ENCODE measurements at places on chromosomes 12 and 14. TPM values are rescaled to one million over a fixed set of nuclear protein-coding genes. Genes with fewer than 3 reads are reported as not detected.

DNA sequence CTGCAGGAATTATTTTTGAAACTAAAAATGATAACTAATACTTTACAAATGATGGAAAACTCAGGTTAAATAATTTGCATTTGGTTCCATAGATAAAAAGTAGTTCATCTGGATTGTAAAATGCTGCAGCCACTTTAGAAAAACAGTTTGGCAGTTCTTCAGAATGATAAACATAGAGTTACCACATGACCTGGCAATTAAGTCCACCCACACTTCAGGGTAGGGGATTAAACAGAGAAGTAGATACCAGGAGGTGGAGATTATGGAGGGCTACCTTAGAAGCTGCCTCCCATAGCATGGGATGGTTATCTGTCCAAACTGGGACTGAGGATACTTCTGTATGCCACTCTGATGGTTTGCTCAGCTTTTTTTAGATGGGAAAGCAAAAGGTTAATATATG lies 22.2 kb downstream of the ARF6 start:
- no peak overlapping the region for H3K4me3 ChIP-seq
- peaks cover 15% of the 10 kb centered on the region for H3K4me1 ChIP-seq
- H3K27ac ChIP-seq, result no peak overlapping the region
- no peaks in the 10 kb centered on the region for H3K27me3 ChIP-seq

- H3K4me1 ChIP-seq, result peaks cover 46% of the 10 kb centered on the region
- H3K4me3 ChIP-seq, result no peak overlapping the region
- DNase-seq, result peak; percentile 77
- H3K27ac ChIP-seq, result no peak overlapping the region
Measured at GRCh38 chr12:6336079-6336888, 5.6 kb downstream of the TNFRSF1A start.

GRCh38 chr12:85393606-85394005 lies 113.6 kb downstream of the ALX1 start:
- no peak for DNase-seq
- H3K36me3 ChIP-seq, result no peaks in the 10 kb centered on the region
- no peak overlapping the region for H3K27ac ChIP-seq
- no peak overlapping the region for H3K4me3 ChIP-seq
- no peaks in the 10 kb centered on the region for H3K27me3 ChIP-seq

- peaks cover 15% of the 10 kb centered on the region for H3K36me3 ChIP-seq
- peaks cover 18% of the 10 kb centered on the region for H3K4me1 ChIP-seq
- H3K27me3 ChIP-seq, result no peaks in the 10 kb centered on the region
- no peak for DNase-seq
- H3K4me3 ChIP-seq, result no peak overlapping the region
Measured at GRCh38 chr12:51171884-51172514, 936 bp downstream of the TFCP2 start.

GRCh38 chr12:76810671-76811419 lies 46.9 kb downstream of the ZDHHC17 start:
- H3K36me3 ChIP-seq, result no peaks in the 10 kb centered on the region
- H3K4me3 ChIP-seq, result no peak overlapping the region
- no peaks in the 10 kb centered on the region for H3K27me3 ChIP-seq
- no peak for DNase-seq

DNA sequence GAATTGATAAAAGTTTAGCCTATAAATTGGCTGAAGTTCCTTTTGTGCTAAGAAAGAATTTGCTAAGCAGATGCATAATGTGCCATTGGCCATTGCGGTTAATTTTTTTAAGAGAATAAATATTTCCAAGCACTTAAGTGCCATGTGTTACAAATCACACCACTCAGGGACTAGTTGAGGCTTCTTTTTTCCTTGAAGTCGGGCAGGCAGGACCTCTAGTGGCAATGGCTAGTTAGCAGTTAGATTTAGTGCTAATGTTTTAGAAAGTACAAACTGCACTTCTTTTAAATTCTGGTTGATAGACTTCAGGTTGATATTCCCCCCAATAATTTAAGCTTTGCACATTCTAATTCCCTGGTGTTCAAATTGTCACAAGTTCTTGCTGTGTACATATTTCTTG lies 294.3 kb downstream of the APAF1 start:
- no peak overlapping the region for H3K4me3 ChIP-seq
- no peaks in the 10 kb centered on the region for H3K4me1 ChIP-seq
- DNase-seq, result no peak
- no peak overlapping the region for H3K27ac ChIP-seq

- peaks cover 50% of the 10 kb centered on the region for H3K27me3 ChIP-seq
- H3K4me1 ChIP-seq, result peaks cover 3% of the 10 kb centered on the region
- H3K4me3 ChIP-seq, result no peak overlapping the region
- H3K36me3 ChIP-seq, result no peaks in the 10 kb centered on the region
- H3K27ac ChIP-seq, result no peak overlapping the region
- DNase-seq, result peak; percentile 2
Measured at GRCh38 chr14:105519946-105520698, 6.3 kb upstream of the TMEM121 start.

DNA sequence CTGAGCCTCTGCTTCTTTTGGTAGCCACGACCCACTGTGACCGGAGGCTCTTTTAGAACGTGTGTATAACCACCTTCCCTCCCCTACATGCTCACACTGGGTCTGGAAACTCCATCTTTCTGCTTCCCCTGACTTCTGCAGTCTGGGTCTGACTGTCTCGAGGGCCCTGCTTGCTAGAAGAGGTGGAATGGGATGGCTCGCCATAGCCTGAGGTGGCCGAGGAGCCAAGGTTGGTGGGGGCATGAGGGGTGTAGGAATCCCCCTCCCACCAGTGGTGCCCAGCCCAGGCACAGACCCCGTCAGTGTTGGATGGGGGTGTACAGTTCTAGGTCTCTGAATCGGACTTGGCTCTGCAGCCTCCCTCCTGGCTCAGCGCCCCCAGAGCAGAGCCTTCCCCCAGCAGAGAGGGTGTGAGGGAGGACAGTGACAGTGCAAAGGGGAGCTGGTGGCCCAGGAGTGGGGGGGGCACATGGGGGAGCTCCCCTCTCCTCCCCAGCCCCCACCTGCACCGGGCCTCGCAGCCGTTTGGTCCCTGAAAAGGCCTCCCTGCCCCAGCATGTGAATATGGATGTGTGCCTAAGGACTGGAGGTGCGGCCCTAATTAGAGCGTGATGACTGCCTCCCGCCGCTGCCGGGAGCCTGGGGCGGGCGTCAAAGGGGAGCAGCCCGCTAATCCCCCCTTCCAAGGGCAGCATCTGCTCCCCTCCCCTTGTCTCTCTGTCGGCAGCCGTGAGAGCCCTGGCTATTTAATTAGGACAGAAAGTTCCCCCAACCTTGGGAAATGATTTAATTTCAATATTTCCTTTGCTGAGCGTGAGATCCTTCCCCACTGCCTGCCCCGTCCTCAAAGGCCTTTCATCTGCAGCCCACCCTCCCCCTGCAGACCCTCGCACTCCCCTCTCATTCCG lies 196.2 kb upstream of the C14orf180 start:
- H3K27me3 ChIP-seq, result peaks cover 4% of the 10 kb centered on the region
- no peaks in the 10 kb centered on the region for H3K36me3 ChIP-seq
- no peak overlapping the region for H3K4me3 ChIP-seq
- H3K27ac ChIP-seq, result no peak overlapping the region
- DNase-seq, result peak; percentile 13

GRCh38 chr14:59925797-59926196 lies 5.9 kb downstream of the LRRC9 start:
- peaks cover 1% of the 10 kb centered on the region for H3K36me3 ChIP-seq
- peaks cover 7% of the 10 kb centered on the region for H3K27me3 ChIP-seq
- no peak overlapping the region for H3K27ac ChIP-seq

GRCh38 chr12:14913381-14913781 lies 25.0 kb downstream of the ERP27 start:
- DNase-seq, result no peak
- peaks cover 78% of the 10 kb centered on the region for H3K36me3 ChIP-seq
- no peaks in the 10 kb centered on the region for H3K27me3 ChIP-seq
- no peak overlapping the region for H3K27ac ChIP-seq
- no peak overlapping the region for H3K4me3 ChIP-seq
- peaks cover 15% of the 10 kb centered on the region for H3K4me1 ChIP-seq

- H3K36me3 ChIP-seq, result peaks cover 1% of the 10 kb centered on the region
- no peak overlapping the region for H3K27ac ChIP-seq
- H3K4me3 ChIP-seq, result no peak overlapping the region
- DNase-seq, result no peak
Measured at GRCh38 chr12:1977588-1977987, 26.7 kb downstream of the DCP1B start.

DNA sequence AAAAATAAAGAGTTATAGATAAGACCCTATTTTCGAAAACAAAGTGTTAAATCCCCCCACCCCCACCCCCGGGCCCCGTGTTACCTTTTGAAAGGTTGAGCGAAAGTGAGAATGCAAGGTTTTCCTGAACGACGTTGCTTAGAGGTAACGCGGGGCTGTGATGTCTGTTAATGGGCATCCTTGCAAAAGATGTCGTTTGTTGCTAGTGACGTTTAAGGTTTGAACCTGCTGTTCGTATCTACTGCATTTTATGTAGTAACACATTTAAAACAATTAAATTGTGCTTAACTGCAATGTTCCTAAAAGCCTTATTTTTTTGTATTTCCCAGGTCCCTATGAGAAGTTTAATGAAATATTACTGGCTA lies 1.2 kb downstream of the CPSF6 start:
- DNase-seq, result no peak
- H3K36me3 ChIP-seq, result peaks cover 4% of the 10 kb centered on the region

GRCh38 chr14:92794547-92794941 lies 439 bp downstream of the GOLGA5 start:
- peaks cover 10% of the 10 kb centered on the region for H3K36me3 ChIP-seq
- H3K4me3 ChIP-seq, result peak overlapping the region; percentile 98
- peak overlapping the region; percentile 97 for H3K27ac ChIP-seq
- peaks cover 5% of the 10 kb centered on the region for H3K27me3 ChIP-seq
- DNase-seq, result no peak
- peaks cover 22% of the 10 kb centered on the region for H3K4me1 ChIP-seq

DNA sequence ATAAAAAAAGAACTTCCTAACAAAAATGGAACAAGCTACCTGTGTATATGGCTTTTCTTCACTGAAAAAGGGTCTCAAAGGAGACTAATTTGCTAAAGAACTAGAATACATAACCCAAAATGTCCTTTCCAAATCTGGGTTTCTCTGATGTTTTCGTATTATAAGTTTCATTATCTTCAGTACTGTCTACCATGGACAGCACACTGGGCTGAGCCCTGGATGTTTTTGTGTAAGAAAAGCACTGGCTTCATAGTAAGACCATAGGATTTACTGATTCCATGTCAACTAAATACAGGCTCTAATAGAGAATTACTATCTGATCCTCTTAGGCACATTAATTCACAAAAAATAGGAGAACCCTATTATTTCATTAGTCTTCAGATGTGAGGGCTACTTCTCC lies 94.3 kb upstream of the GPHB5 start:
- no peak overlapping the region for H3K27ac ChIP-seq
- H3K36me3 ChIP-seq, result peaks cover 29% of the 10 kb centered on the region
- DNase-seq, result no peak
- H3K4me1 ChIP-seq, result peaks cover 4% of the 10 kb centered on the region
- H3K4me3 ChIP-seq, result no peak overlapping the region
- no peaks in the 10 kb centered on the region for H3K27me3 ChIP-seq

GRCh38 chr12:3603576-3603975 lies 112.6 kb downstream of the PRMT8 start:
- peaks cover 4% of the 10 kb centered on the region for H3K27me3 ChIP-seq
- peaks cover 3% of the 10 kb centered on the region for H3K4me1 ChIP-seq
- no peak overlapping the region for H3K4me3 ChIP-seq
- DNase-seq, result no peak
- no peak overlapping the region for H3K27ac ChIP-seq

- H3K36me3 ChIP-seq, result no peaks in the 10 kb centered on the region
- no peak for DNase-seq
- H3K27me3 ChIP-seq, result peaks cover 81% of the 10 kb centered on the region
- H3K4me3 ChIP-seq, result peak overlapping the region; percentile 22
Measured at GRCh38 chr14:69572841-69573135, 1.9 kb downstream of the CCDC177 start.

- H3K36me3 ChIP-seq, result no peaks in the 10 kb centered on the region
- H3K4me3 ChIP-seq, result no peak overlapping the region
- peaks cover 3% of the 10 kb centered on the region for H3K27me3 ChIP-seq
Measured at GRCh38 chr12:62873116-62873825, 61.7 kb downstream of the PPM1H start.

- H3K27me3 ChIP-seq, result no peaks in the 10 kb centered on the region
- peaks cover 3% of the 10 kb centered on the region for H3K36me3 ChIP-seq
- no peak for DNase-seq
- H3K4me1 ChIP-seq, result peaks cover 45% of the 10 kb centered on the region
- peak overlapping the region; percentile 82 for H3K4me3 ChIP-seq
- peak overlapping the region; percentile 79 for H3K27ac ChIP-seq
Measured at GRCh38 chr12:50923361-50924130, 28.8 kb upstream of the HIGD1C start.

- H3K27me3 ChIP-seq, result peaks cover 15% of the 10 kb centered on the region
- peaks cover 4% of the 10 kb centered on the region for H3K4me1 ChIP-seq
- no peak overlapping the region for H3K27ac ChIP-seq
- H3K36me3 ChIP-seq, result no peaks in the 10 kb centered on the region
Measured at GRCh38 chr14:104644656-104645378, 40.2 kb upstream of the TMEM179 start.

GRCh38 chr12:120065472-120065871 lies 51.1 kb downstream of the RAB35 start:
- no peak overlapping the region for H3K4me3 ChIP-seq
- H3K27me3 ChIP-seq, result no peaks in the 10 kb centered on the region
- peaks cover 11% of the 10 kb centered on the region for H3K36me3 ChIP-seq
- H3K27ac ChIP-seq, result no peak overlapping the region

GRCh38 chr14:74569806-74570591 lies 42.0 kb downstream of the LTBP2 start:
- H3K27me3 ChIP-seq, result peaks cover 39% of the 10 kb centered on the region
- DNase-seq, result no peak

The WIF1 gene
- not detected for total RNA-seq

The SOAT2 gene
- 10.4 TPM for total RNA-seq

The POTEM gene
- total RNA-seq, result not detected

The DLK1 gene
- total RNA-seq, result not detected

Measured in activated naive CD8-positive, alpha-beta T cell treated with anti-CD3 and anti-CD28 coated beads, Interleukin-2, amount 10 ng/mL, durations not matched to agents 7 days and 5 days (primary cell).